ELF-1 (cell line): ENCODE measurements at places on chromosomes 6 and 20.

DNA sequence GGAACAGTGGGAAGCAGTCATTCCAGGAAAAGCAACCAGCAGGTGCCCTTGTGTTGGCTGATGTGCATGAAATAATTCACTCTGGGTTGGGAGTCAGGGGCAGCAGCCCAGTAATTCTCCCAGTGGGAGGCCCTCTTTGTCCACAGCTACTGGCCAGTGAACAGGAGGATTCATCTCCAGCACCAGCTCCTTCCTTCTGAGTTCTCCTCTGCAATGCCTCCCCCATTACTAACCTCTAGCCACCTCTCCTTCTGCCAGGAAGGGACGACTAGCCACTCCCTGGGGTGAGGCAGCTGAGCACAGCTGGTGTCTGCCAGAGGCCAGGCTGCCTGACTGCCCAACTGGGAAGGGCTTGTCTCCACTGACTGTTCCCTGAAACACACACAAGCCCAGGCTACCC lies 12.5 kb upstream of the R3HDML start:
- DNase-seq: peak; percentile 39

DNA sequence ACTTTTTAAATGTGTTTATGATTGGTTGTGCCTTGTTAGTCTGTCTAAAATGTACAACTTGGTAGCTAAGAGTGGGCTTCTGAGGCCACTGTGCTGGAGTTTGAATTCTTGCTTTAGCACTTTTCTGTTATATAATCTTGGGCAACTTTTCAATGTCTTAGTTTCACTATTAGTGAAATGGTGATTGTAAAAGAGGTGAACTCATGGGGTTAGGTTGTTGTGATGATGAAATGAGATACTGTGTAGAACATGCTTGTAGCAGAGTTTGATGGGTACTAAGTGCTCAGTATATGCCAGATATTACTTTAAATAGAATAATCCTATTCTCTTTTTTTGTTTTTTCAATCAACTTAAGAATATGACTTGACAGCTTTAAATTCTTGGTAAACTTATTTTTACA lies 624.7 kb downstream of the CD109 start:
- DNase-seq: no peak

- peak; percentile 45 for DNase-seq
These were observed 4.1 kb downstream of the MAP1LC3A start for GRCh38 chr20:34562641-34563040.

GRCh38 chr6:46845126-46845525 lies 51.9 kb downstream of the MEP1A start:
- no peak for DNase-seq

- DNase-seq: no peak
These were observed 732.8 kb upstream of the CITED2 start for GRCh38 chr6:140107216-140107615.

GRCh38 chr6:72783666-72784065 lies 161.8 kb downstream of the KCNQ5 start:
- DNase-seq: no peak

DNA sequence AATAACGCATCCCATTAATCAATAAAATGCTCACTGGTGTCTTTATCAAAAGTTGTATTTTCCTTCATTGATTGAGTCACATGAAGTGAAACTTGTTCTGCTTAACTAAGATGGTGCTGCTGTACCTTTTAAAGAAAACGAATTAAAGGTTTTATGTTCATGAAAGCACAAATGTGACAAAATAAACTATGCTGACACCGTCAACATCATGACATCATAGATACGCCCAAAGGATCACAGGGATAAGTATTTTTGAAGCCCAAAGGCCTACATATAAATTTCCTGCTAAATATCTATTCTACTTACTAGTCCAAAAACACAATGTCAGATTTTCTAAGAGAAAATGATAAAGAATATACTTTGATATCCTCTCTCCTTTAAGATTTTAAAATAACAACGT lies 94.4 kb downstream of the FAM217A start:
- no peak for DNase-seq

GRCh38 chr6:158514991-158515390 lies 44.9 kb upstream of the TMEM181 start:
- no peak for DNase-seq

DNA sequence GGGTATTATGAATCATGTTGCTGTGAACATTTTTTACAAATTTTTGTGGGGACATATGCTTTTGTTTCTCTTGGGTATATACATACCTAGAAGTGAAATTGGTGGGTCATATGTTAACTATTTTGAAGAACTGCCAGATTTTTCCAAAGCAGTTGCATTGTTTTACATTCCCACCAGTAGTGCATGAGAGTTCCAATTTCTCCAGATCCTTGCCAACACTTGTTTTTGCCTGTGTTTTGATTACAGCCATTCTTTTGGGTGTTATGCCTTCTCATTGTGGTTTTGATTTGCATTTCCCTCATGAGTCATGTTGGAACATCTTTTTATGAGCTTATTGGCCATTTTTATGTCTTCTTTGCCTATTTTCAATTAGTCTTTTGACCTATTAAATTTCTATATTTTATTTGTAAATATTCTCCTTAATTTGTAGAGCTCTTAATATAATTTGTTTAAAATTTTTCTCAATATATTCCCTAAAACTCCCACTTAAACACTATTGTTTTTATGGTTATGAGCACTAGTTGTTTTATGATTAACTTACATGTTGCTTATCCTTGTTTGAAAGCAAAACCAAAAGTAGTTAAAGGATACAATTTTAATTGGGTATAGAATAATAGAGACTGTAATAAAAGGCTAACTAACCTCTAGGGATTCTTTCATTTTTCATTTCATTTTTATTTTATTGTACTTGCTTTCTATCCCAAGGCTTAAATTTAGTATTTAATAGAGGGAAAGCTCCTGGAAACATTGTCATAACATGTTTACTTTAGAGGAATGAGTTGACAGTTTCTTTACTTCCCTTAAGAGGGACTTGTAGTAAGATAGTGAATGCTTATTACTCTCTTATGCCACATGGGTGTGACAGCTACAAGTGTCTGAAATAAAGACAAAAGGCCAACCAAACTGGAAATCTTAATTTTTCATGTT lies 5.5 kb downstream of the UBR2 start:
- no peak for DNase-seq

- no peak for DNase-seq
These were observed 114.1 kb upstream of the HDDC2 start for GRCh38 chr6:125415913-125416312.

DNA sequence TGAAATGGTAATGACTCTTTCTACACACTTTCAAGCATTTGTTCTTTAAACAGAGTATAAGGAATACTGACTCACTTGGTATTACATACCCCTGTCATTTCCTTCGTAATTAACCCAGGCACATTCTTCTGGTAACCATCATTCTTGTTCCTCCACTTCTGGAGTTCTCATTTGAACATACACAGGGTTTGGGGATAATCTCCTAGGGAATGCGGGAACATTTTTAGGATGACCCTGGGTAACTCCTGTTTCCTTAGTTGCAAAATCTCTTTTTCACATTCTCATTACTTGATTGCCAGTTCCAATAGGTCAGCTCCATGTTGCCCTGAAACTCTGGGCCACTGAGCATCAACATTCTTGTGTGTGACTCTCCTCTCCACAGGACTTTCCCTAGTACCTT lies 51.5 kb upstream of the E2F3 start:
- no peak for DNase-seq

DNA sequence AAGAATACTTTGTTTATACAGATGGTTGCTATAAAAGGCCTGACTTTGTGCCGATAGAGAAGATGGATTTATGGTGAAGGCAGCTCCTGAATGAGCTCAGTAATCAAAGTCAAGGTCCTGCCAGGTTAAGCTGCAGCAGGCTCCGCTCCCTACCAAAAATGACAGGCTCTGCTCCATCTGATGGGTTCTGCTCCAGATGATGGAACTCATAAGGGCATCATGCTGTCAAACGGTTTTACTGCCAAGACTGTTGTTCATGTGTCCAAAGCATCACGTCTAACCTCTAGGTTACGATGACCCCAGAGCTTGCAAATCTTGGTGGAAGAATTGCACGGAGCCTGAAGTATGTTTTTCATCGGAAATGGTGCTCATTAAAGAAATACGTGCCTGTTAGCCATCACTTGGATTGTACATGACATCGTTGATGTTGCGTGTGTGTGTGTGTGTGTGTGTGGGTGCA lies 19.2 kb upstream of the PTGIS start:
- no peak for DNase-seq

GRCh38 chr6:7042056-7042653 lies 65.6 kb upstream of the RREB1 start:
- no peak for DNase-seq

- DNase-seq: no peak
These were observed 144.2 kb downstream of the TTLL2 start for GRCh38 chr6:167469101-167469500.

DNA sequence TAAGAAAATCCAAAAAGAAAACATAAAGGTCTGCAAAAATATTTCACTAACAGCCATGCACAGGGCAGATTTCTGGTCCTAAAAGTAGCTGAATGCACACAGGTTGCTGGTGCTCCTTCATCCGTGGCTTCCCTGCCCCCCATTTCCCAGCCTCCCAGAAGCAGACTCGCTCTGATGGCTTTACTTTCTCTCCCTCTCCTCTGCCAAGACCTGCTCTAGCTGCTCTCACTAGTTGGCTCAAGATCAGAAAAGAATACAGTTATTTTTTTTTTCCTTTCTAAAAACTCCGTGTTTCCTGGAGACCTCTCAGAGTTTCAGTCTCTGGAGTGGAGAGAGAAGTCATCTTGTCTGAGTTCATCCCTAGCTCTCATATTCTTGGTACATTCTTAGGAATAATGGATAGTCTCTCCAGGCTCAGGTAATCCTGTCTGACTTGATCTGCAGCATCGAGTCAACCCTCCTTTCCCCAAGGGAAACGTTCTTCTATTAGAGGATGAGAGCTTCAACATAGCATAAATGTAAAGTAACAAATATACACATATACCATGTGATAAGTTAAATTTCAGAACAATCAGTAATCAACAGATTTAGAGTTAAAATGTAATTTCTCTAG lies 214.2 kb downstream of the TBC1D7 start:
- no peak for DNase-seq

DNA sequence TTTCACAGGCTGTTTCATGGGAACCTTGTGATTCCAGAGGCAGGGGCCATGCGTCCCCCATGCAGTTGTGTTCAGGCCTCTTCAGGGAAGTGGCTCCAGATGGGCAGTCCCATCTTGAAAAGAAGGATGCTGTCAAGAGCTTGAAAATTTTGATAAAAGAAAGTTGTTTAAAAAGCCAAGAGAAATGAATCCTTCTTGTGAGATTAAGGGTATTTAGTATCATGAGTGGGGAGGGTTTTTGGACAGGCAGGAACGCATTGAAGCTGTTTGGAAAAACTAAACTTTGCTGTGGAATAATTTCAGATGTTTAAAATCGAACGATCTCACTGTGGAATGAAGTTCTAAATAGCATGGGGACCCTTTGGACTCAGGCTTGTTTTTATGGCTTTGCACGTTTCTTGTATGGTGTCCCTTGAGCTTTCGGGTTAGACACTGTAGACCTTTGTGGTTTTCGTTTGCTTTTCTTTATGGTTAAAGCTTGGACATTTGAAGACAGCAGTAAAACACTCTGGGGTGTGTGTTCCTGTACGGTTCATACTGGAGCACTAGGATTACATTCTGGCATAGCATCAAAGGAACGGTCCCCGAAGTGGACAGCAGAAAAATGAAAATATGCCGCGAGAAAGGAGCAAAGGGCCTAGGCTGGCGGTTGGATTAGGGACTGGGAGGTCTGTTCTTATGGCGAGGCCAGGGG lies 18.2 kb downstream of the KIF25 start:
- DNase-seq: no peak
